ENCODE measurements at places on chromosomes 11 and 22.

DNA sequence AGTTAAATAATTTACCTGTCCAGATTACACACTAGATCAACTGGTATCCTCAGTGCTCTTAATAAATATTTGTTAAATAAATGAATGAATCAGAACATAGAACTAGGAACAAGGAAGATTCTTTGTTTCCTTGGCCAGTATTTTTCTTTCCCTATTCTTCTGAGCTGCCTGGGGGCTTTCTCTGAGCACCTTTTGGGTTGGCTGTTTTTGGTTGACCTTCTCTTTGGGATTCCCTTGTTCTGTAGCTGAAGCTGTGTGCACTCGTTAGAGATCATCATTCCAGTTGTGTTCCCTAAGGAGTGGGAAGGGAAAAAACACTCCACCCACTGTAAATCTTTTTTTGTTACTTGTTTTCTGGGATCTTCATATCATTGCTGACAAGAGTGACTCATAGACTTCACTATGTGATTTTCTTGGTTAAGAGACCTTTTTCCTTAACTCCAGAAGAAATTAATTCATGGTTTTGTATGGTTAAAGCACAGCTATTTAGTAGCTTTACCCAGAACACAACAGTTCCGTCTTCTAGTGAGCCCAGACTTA lies 84.3 kb downstream of the STIM1 start:
- DNase-seq = no peak

DNA sequence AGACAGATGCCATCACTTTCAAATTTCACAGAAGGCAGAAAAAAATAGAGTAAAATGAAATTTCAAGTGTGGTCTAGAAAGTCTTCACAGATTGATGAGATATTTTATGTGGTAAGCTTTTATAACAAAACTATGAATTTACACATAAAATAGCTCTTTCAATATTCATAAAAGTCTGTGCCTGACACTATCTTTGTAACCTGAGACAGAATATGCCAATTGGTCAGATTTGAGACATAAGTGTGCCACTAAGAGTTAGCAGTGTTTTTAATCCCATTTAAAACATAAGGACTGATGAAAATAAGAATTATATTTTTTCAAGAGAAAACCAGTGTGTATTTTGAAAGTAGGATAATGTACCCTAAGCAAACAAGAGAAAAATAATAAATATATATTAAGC lies 769.5 kb upstream of the LUZP2 start:
- DNase-seq = no peak

DNA sequence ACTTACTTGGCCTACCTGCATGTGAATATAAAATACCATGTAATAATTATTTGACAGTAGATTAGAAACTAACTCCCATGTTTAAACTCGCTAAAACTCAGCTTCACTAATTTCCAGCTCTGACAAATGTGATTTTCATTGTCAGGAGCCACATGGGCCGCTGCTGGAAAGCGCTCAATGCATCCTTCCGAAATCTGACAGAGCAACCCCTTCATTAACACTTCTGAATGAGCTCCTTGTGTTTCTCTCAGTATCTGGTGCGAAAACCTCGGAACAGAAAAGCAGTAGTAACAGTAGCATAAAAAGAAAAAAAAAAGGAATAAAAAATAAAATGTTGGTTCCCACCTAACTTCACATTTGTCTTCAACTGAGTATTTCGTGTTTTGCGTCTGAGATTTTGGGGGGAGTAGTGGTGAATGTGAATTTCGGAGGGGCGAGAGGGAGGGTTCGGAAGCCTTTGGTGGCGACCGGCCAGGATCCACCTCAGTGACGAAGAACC lies 710 bp downstream of the MTCH2 start:
- no peak for DNase-seq

DNA sequence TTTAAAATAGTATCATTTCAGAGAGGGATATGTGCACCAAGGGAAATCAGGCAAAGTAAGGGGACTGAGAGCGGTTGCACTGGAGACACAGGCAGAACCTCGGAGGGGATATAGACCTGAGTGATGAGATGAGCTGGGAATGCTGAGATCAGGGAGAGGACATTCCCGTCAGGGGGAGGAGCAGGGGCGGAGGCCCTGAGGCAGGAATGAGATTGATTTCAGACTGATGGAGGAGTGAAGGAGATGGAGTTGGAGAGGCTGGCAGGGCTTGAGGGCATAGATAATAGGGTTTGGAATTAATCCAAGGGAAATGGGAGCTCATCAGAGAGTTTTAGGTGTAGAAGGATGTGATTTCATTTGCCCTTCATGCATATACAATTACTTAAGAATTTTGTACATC lies 13.2 kb downstream of the CD6 start:
- DNase-seq = no peak

DNA sequence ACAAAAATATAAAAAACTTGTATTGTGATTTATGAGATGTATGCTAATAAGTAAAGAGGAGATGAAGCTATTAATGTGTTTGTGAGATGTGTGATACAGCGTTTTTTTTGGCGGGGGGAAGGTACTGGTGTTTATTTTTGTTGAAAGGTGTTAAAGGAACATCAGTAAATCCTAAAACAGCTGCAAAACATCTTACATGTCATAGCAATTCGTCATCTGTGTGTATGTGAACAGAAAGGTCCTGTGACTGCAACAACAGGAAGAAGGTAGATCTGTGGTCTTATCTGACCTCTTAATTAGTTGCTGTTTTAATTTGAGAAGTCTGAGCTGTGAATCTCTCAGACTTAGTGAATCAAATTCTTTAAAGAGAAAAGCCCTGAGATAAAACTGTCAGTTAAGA lies 1041.1 kb downstream of the JRKL start:
- no peak for DNase-seq

DNA sequence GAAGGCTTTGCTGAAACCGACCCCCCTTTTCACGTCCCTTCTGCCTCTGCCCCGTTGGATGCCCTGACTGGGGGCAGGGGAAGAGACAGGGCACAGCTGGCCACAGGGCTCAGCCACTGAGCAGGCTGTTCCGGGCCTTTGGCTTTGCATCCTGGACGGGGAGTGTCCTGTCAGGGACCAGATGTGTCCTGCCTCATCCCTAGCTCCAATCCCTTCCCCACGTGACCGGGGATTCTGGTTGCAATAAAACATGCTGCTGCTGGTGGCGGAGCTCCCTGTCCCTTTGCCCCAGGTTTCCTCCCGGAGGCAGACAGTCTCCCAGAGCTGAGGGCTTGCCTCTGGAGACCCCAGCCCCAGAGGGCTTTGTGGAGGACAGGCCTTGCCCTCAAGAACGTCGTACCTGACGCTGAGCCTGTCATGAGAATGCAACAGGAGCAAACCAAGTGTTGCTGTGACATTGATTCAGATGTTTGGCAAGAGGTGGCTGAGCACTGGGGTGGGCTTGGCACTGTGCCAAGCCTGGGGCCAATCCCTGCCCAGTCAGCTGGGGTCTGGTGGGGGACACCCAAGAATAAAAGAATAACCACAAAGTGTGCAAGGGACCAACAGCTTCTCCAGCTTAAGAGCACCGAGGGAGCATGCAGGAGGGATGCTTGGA lies 7.3 kb downstream of the CDC42EP2 start:
- no peak for DNase-seq

DNA sequence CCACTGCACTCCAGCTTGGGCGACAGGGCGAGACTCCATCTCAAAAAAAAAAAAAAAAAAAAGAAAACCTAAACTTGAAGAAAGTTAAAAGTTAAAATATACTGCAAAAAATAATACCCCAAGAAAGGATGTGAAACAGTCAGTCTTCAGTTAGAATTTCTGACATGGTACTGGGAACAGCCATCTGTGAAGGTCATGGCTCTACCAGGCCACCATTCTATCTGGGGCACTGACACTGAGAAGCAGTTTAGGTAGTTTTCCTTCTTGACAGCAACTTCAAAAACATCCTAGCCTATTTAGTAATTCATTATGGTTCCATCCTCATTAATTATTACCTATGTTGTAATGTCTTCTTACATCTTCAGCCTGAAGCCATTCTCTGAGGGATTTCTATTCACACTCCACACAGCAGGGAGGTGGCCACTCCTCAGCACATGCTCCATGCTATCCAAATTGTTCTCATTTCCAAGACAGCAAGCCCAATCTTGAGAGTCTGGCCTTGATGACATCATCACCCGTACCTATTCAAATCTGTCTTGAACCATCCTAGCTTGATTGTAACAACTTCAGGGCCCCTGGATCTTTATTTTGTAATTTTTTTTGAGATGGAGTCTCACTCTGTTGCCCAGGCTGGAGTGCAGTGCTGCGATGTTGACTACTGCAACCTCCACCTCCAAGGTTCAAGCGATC lies 38.2 kb downstream of the SERPIND1 start:
- no peak for DNase-seq

- no peak for DNase-seq
Observed at GRCh38 chr22:40345271-40345670, 1.0 kb upstream of the ADSL start.

DNA sequence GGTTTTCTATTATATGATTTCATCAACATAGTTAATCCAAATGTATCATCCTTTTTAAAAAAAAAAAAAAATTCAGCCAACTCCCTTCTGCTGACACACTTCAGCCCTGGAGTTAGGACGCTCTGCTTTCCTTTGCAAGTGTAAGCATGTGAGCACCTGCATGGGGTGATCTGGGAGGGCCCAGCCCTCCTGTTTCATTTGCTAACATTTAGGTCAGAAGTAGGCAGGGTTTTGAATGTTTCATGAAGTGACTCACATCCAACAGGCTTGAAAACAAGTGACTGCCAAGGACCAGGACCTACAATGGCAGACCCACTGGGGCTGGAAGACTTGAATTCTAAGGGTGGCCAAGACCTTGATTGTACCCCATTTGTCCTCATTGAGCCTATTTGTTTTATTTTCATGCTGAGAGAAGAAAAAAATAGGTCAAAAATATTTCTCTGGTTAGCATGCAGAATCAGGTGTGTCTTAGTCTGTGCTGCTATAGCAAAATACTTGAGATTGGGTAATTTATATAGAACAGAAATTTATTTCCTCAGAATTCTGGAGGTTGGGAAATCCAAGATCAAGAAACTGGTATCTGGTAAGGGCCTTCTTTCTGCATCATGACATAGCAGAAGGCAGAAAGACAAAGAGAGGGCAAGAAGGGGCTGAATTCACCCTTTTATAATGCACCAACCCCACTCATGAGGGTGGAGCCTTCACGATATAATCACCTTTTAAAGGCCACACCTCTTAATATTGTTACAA lies 137.6 kb downstream of the CD44 start:
- DNase-seq = no peak

DNA sequence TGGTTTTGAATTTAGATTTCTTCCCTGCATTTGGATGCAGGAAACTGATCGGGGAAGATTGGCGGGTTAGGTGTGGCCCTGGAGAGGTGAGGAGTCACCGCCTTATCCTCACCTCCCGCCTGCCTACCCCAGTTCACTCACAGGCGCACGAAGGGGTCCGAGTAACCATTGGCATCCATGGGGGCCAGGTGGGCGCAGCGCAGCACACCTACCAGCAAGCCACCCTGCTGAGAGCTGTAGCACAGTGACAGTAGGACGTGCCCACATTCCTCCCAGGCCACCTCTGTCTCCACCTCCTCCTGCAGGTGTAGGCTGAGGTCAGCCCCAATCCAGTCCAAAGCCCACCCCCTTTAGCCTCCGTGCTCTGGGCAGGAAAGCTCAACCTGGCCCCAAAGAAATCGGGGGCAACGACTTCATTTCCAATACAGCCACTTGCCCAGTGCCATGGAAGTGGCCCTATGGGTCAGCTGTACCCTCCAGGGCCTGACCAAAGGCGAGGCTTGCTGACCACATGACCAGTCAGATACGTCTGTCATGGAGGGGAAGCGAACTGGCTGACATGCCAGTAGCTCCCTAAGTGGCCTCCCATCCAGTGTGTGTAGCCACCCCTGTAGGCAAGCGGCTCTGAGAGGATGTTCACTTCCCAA lies 6.7 kb downstream of the NDUFV1 start:
- no peak for DNase-seq

DNA sequence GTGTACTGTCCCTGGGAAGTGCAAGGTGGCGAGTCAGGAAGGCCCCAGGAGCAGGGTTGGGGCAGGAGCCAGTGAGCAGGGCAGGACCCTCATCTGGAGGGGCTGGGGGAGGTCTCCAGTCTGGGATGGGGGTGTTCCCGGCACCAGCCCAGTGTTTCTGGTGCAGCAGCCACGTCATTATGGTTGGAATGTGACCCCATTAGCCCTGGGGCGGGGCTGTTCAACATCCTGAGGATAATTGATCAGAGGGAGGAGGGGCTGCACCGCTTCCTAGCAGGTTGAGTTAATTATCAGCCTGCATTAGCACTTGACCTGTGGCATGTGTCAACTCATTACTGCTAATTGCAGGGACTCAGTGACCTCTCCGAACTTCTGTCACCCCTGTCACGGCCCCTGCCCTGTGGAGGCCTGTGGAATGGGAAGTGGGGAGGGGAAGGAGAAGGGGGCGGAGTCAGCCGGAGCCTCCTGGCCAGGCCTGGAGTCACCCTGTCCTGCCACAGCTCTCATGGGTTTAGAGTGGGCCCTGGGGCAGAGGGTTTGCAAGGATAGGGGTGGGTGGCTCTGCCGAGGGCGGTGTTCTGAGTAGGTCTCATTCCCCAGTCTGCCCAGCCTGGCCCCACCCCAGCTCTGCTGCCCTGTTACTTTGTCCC lies 52.8 kb upstream of the CCDC188 start:
- DNase-seq = no peak

GRCh38 chr11:19071255-19071654 lies 10.7 kb upstream of the MRGPRX2 start:
- peak; percentile 40 for DNase-seq

- DNase-seq = no peak
Observed at GRCh38 chr11:15909937-15910598, 446.3 kb downstream of the SOX6 start.

DNA sequence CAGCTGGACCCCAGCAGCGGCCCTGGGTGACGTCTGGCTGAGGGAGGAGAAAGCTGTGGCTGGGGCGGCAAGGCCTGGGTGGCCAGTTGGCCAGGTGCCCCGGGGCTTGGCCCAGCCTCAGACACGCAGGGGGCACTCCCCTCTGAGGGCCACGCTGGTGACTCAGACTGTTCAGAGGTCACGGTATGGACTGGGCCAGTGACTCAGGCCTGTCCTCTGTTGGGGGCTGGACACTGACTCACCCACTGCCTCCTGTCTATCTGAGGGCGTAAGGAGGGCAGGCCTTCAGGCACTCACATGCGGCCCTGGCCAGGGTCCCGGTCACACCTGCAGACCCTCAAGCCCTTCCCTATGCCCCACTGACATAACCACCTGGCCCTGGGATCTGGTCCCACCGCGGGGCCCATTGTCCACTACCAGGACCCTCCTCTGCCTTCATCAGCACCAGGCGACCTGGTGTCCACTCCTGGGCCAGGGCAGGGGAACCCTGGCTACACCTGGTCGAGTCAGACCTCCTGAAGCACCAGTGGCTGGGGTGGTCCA lies 3.7 kb upstream of the MUC5AC start:
- peak; percentile 28 for DNase-seq

GRCh38 chr11:35311331-35311730 lies 108.0 kb downstream of the SLC1A2 start:
- no peak for DNase-seq

DNA sequence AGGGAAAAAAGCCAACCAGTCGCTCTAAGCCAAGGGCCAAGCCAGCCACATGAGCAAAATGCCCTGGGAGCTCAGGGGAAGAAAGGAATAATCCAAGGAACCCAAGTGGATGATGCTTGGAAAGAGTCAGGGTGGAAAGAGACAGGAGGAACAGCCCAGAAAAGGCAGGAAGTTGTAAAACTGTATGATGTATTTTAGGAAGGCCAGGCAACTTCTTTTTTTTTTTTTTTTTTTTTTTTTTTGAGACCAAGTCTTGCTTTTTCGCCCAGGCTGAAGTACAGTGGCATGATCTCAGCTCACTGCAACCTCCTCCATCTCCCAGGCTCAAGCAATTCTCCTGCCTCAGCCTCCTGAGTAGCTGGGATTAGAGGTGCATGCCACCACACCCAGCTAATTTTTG lies 1.6 kb downstream of the LGALS12 start:
- no peak for DNase-seq
